Kidney epithelial cell (primary cell): ENCODE measurements at places on chromosomes 3 and 15.
A peak's percentile ranks its signal among the peaks of the same experiment; 100 is the strongest.

DNA sequence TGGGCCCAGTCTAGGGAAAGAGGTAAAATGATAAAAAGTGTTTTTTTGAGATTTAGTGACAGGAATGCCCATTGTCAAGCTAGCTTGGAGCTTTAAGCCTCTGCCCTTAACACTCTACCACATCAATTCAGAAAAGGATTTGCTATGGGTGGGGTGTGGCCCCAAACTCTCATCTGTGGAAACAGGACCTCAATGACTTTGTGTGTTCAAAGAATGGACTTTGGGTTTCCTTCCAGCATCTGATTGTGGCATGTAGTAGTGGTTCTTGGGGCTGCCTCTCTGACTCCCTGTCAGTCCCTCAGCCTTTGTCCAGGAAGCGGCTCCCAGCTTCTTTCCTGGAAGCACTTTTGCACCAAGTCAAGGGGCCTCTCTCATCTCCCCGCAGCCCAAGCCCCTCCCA lies 56.1 kb downstream of the CCNL1 start:
- no peak for DNase-seq

- DNase-seq: no peak
These were observed 192.5 kb downstream of the P3H2 start for GRCh38 chr3:189927975-189928895.

DNA sequence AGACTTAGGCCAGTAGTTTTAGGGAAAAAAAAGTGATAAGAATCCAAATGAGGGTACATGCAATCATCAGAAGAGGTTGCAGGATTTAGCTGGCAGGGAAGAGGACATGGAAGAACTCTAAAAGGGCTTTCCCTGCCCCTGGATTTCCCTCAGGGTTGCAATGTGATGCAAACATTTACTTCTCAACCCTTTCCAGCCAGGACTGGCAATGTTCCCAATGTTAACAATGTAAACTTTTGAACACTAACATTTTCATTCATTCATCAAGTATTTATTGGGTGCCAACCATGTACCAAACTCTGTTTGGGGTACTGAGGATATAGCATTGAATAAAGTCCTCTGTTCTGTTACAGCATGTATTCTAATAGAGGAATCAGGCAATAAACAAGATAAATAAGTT lies 349.4 kb upstream of the LRRC3B start:
- no peak for DNase-seq

DNA sequence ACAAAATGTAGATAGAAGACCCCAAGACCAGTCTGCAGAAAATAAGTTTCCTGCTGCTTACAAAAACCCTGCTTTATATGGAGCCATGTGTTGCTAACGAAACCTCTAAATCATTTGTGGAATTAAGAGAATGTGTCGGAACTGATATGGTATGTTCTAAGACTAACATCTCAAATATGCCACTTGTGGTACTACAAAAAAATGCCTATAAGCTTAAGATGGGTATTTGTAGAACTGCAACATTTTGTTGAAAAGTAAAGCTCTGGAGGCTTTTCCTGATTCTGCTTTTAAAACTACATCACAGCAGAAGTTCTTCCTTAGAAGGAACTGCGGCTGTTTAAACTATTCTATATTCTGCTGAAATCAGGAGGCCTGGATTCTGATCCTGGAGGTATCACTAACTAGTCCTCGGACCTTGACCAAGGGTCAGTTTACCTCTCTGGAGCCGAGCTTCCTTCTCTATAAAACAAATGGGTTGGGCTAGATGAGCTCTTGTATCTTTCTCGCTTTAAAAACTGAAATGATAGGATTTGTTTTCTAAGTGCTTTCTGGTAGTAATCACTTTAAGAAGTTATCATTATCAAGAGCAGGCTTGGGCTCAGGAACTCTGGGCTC lies 74.9 kb downstream of the RAD18 start:
- DNase-seq: no peak

DNA sequence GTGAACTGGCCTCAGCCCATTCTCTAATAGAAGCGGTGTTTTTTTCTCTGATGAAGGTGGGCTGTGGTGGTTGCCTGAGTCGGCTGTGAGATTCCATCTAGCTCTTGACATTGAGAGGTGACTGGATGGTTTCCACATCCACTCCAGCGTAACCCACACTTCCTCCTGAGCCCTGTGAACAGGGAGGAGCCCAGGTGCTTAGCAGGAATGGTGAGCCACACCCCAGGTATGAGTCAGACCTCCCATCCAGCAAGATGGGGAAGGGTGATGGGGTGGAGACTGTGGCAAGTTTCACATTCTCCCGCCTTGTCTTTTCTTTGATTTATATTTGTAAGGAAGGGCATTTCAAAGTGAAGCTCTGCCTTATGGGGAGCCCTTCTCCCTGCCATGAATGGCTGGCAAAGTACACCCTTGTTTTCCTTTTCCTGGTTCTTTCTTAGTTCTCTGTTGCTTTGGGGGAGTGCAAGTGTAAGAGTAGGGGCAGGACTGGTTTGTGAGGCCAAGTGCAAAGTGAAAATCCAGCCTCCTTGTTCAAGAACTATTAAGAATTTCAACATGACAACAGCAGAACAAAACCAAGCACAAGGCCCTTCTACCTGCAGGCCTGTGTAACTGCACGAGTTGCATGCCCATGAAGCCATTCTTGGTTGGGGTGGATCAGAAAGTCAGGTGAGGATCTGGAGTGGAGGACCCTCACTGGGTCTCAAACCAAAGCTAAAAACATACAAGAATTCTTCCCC lies 4.6 kb upstream of the TPRG1 start:
- peak; percentile 29 for DNase-seq

DNA sequence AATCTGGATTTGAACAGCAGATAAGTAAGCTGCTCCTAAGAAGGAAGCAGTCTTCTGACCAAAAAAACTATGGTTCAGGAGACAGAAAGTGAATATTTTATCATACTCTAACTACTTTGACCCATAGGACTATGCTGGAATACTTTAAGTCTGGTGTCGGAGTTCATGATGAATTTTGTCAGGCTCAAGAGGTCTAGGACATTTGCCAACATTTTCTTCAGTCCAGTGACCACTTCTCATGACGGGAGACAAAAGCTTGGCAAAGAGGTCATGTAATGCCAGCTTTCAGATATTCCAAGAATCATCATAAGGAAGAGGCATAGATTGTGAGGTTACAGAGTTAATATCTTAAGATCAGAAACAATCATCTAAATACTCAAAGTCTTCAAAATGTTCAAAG lies 20.5 kb upstream of the DCBLD2 start:
- DNase-seq: no peak

- DNase-seq: no peak
These were observed 13.3 kb upstream of the CD47 start for GRCh38 chr3:108103886-108104797.

DNA sequence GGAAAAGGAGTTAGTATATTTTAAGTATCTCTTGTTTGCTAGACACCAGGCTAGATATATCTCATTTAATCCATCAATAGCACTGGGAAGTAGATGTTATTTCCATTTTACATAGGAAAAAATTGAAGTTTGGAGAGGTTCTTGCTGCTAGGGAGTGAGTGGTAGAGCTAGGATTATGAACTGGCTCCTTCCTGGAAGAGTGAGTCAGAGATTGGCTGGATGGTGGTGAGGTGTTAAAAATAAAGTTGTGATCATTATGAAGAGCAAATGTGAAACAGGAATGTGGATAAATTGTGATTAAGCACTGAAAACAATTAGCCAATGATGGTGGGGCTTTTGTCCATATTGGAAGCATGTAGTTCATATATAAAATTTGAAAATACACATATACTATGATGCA lies 234.2 kb downstream of the WNT5A start:
- DNase-seq: no peak

DNA sequence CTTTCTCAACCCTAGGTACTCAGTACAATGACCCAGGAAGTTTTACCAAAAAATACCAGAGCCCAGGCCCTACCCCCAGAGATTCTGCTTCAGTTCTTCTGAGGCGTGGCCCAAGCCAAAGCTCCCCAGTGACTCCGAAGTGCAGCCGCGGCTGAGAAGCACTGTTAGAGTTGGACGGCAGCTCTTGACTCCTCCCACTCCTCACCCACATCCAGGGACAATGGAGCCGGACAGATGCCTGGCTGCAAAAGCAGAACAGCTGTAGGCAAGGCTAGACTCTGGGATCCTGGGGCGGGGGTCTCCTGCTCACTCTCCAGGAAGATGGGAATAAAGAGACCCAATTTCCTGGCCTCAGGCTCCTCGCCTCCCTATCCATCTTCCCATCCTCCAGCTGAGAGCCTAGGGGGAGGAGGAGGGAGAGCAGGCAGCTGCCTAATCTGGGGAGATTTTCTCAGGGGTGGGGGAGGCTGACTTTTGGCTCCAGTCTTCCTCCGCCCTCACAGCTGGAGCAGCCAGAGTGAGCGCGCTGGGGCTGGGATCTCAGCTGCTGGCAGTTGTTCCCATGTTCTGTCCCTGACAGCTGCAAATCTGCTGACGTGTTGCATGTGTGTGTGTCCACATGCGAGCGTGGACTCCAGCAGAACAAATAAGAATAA lies 223.8 kb downstream of the OPA1 start:
- no peak for DNase-seq

DNA sequence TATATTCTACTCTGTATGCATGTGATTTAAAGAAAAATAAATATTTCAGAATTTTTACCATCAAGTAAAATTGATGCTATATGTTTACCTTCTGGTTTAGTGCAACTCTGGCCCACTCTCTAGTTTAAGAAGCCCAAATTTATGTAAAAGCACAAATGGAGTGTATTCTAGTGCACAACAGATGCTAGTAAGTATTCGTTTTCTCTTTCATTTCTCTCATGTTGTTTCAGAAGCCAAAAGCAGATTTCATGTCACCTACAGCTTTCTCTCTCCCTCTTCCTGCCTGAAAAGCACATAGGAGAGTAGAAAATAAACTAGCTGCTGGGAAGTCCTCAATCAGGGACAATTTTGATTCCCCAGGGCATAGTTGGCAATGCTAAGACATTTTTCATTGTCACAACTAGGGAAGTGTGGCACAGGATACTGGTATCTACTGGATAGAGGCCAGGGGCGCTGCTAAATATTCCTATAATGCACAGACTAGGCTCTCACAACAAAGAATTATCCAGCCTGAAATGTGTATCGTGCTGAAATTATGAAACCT lies 147.4 kb upstream of the ARHGEF26 start:
- DNase-seq: no peak

GRCh38 chr15:62063825-62064635 lies 2.7 kb upstream of the C2CD4A start:
- DNase-seq: no peak

GRCh38 chr3:183428447-183429211 lies at the start of gene MCF2L2:
TSS of gene MCF2L2 (minus strand) at chr3:183428619. CDS start at chr3:183427977, 642 bp downstream.
- no peak for DNase-seq

GRCh38 chr3:23438657-23439056 lies 235.5 kb downstream of the UBE2E2 start:
- no peak for DNase-seq

DNA sequence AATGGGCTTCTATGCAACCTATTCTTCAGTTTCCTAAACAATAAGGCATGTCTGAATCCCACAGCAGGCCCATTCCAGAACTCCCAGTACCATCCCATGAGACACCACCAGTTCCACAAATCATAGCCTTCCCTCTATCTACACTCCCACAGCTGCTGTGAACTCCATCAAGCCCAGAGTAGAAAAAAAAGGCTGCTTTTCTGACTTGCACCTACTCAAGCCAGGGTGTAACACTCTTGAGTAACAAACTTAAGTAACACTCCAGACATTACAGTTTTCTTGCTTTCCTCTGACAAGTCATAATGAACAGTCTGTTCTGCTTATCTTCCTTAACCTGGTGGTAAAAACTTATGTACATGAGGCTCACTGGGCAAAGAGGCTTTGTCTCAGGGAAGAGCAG lies 283.1 kb downstream of the NFKBIZ start:
- no peak for DNase-seq

DNA sequence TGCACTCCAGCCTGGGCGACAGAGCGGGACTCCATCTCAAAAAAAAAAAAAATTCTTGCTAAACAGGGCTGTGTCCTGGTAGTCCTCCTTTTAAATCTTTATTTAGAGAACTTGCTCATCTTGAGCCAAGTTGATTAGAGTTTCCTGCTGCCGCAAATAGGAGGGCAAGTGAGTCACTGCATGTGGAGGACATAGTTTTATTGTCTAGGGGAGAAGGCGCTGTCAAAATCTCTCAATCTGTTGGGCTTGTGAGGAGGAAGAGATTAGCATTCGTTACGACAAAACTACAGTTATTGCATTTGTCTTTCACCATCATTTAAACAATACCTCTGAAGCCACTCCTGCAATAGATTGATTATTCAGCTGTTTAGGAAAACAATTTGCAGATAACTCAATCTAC lies 11.5 kb downstream of the MUC4 start:
- DNase-seq: no peak

DNA sequence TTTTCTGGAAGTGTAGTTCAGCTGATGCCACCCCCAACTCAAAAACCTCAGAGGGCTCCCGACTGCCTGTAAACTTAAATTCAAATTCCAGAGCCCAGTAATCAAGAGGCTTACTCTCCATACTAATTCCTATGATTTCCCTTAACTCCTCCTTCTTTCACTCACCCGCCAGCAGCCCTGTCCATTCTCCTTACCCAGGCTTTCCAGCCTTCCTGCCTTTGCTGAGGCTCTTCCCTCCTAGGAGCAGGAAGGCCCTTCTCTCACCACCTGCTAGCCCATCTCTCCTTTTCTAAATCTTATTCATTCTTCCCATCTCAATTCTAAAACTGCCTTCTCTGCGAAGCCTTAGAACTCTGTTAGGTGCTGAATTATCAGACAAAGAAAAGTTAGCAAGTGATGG lies 30.4 kb downstream of the RORA start:
- no peak for DNase-seq

DNA sequence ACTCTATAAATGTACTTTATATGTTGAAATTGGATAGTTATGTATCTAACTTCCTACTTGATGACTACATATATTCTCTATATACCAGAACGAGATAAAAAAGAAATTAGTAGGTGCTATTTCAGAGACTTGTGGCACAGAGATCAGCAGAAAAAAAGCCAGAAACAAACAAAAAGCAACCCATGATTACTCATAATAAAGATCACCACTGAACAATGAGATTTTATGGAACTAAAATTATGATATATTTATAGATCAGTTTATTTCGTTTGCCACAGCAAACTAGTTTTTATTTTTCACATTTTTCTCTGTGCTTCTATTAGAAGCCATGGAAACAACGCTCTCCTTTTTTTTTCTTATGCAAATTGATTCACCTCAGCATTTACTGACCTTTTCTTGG lies 15.1 kb upstream of the PROK2 start:
- no peak for DNase-seq

DNA sequence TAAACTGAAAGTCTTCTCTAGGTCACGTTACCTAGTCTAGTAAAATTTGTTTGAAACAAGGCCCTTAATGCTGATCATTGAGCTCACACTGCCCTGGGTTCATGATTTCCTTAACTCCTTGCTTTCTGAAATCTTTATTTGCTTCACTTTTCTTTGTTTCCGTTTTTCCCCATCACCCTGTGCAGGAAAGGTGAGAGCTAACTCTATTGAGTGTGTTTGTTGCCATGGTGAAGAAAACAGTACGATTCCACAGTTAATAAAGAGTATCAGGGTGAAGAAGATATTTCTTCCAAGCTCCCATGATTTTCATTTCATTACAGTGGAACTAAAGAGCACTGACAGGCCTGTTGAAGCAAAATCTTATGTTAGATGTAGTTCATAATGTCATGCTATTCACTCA lies 276.2 kb downstream of the RAP2B start:
- no peak for DNase-seq
